Fibroblast of gingiva (primary cell): ENCODE measurements at places on chromosomes 2 and 18.

- DNase-seq, result no peak
Measured at GRCh38 chr18:69948256-69948655, 583 bp upstream of the CD226 start.

DNA sequence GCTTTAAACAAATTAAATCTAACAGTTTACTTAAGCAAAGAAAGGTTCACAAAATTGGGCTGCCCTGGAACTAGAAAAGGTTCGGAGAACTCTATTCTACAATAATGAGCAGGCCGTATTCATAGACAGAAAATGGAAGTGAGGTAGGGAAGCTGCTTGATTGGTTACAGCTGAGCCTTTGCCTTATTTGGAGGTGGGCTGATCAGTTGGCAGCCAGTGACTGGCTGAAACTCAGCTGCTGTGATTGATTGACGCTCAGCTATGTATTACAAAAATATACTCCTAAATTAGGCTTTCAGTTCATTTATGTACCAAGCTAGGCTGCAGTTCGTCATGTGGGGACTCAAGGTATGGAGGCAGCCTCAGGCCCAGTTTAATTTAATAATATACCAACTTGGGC, 42.3 kb upstream of the TTR start:
- DNase-seq, result no peak

- DNase-seq, result no peak
Measured at GRCh38 chr18:55779691-55780585, 191.9 kb upstream of the TCF4 start.

GRCh38 chr2:162925595-162925994, 87.0 kb upstream of the KCNH7 start:
- no peak for DNase-seq

GRCh38 chr2:165745916-165746315, 48.1 kb downstream of the GALNT3 start:
- peak; percentile 86 for DNase-seq

DNA sequence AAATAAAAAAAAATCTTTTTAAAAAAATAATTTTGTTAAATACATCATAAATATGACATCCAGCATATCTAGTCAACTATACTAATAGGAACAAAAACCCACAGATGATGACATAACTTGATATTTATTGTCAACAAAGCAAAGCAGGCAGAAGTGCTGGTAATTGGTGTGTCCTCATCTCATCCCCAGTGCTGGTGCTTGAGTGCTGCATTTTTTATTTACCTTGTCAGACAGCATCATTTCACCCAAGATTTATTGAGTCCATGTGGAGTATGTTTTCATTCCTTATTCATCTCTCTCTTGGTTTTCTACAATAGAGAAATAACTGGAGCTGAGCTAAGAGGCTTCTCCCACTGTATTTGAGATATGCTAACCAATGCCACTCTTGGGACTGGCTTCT, 191.6 kb upstream of the SLC14A2 start:
- no peak for DNase-seq

DNA sequence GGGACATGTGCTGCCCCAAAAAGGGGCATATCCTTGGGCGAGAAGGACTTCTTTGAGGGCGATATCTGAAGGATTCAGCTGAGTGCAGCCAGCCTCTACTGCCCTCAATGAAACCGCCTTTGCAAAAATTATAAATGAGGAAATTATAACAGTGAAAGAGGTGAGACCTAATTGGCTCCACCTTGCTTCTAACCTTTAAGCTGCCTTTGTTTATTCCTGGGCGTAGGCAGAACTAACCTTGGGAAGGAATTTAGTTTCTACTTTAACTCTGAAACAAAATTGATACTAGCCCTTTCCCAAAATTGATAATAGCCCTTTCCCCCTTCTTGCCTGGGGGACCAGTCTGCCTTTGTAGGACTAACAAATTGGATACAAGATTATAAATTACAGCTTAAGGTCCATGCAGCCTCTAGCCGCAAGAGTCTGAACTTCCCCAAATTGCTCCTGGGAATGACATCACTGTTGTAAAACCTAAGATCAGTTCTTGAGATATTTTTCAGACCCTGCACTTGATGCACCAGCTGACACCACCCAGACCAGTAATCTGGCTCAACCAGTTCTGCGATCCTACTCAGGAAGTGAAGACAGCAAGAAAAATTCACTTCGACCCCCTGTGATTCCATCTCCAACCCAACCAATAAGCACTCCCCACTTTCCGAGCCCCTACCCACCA, 36.0 kb upstream of the ASAP2 start:
- DNase-seq, result no peak

- no peak for DNase-seq
Measured at GRCh38 chr2:84972932-84973331, 2.0 kb downstream of the KCMF1 start.

DNA sequence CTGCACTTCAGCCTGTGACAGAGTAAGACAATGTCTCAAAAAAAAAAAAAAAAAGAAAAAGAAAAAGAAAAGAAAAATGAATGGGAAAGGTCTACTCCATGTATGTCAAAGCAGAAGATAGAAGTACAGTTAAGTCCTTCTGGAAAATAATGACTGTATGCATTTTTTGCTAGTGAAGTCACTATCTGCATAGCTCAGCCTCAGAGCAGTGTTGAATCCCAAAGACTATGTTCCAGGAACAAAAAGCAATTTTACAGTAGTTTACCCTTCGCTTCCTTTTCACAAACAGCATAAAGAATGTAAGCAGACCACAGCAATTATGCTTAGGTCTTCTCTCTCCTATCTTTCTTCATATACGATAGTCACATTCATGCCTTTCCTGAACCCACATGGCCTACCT, 497.4 kb downstream of the CMPK2 start:
- DNase-seq, result no peak

DNA sequence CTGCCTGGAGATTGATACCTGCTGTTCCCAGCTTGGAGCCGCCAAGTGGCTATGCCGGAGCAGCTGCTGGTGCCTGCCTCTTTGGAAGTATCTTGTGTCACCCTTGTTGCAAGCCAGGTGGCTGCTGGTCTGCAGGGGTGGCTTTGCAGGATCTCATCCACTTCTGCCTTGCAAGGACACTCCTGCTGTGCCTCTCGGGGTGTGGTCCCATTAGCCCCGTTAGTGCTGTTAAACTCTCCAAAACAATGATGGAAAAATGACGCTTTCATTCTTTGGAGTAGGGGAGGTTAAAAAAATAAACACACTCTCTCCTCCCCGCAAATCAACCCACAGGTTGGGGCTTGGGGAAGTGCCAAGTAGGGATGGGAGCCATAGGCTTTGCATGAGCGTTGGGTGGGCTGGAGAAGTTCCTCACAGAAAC, 352.8 kb downstream of the RNF144A start:
- DNase-seq, result no peak

DNA sequence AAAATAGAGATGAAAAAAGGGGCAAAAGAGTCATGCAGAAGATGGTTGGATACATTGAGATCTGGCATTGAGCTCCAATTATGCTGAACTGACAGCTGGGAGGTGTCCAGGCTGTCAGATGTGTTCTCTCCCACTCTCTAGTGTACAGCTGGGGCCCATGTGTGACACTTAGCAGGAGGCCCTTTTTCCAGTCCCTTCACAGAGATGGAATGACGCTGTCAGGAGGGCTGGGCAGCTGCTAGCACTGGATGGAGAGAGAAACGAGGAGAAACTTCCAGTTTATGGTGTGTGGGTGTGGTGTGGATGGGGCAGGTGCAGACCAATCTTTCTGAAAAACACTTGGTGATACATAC, 437.7 kb upstream of the HS6ST1 start:
- no peak for DNase-seq

- DNase-seq, result no peak
Measured at GRCh38 chr2:148876202-148876594, 1.2 kb downstream of the KIF5C start.

- DNase-seq, result no peak
Measured at GRCh38 chr2:115294999-115295398, 852.6 kb downstream of the DPP10 start.

GRCh38 chr18:58473071-58473470, 155.8 kb downstream of the ALPK2 start:
- DNase-seq, result peak; percentile 36

- no peak for DNase-seq
Measured at GRCh38 chr2:58122540-58122939, 75.9 kb downstream of the VRK2 start.

- no peak for DNase-seq
Measured at GRCh38 chr2:32342801-32343200, 14.0 kb upstream of the BIRC6 start.

DNA sequence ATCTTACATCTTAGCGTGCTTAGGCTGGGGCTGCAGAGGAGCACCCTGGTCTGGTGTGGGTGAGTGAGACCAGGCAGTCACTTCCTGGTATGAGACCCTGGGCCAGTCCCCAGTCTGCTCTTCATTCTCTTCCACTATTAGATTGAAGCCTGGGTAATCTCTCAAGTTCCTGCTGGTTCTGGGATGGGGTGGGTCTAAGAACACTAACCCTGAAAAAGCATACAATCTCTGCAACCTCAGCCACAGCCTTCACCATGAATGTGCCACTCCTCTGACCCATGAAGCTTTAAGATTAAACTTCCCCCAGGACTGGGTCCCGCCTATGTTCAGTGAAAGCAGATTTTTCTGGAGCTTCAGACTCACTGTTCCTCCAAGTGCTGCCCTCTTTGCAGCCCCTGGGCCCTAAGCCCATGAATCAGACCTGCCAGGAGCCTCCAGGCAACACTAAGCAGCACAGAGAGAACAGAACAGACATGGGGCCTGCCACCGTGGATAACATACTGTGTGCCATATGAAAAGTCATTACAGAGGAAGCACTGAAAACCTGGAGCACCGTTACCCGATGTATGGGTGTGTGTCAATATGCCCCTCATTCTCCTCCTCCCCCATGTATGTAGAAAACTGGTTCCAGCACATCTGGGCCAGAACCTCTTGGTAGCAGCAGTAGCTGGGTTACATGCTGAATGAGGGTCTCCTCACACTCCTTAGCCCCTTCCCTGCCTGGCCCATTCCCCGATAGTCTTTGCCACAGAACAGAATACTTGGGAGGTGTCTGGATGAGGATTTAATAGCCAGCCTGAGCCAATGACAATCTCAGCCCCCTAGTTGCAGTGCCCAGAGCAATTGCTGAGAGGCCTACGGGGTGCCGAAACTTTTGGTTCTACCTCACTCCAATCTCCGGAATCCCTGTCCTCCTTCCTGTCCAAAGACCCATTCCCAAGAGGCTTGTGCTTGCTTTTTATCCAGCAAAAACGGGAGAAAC, 2.7 kb upstream of the SIX2 start:
- DNase-seq, result peak; percentile 62

DNA sequence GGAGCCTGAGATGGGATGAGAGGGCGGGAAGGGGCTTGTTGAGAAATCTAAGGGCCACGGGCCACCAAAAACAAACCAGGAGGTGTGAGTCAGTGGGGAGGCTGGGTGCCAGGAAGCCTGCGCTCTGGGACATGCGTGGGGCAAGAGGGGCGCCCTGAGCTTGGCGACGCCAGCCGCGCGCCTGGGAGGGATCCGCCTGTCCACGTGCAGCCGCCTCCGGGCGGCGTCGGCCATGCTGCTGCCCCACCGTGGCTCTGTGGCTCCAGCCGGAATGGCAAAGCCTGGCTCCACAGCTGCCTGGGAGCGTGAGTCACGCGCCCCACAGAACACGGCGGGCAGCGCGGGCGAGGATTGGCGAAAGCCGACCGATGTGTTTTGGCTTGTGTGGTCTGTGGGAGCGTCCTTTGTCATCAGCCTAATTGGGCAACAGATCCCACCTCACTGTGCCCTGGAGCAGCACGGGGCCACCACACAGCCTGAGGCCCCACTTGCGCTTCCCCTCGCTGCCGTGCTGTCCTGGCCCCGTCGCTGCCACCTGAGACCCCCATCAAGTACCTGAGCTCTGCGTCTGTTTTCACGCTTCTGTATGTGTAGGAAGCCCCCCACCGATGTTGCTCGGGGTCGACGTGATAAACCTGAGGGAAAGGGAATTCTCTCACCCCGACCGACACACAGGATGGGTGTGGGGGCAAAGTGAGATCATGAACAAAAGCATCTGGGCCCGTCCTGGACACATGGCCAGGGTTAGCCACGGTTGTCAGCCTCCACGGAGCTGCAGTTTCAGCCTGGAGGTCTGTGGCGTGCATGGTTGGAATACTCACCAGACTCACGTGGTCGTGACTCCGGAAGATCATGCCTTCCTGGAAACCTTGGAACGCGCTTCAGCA, 80.5 kb downstream of the NFATC1 start:
- no peak for DNase-seq

DNA sequence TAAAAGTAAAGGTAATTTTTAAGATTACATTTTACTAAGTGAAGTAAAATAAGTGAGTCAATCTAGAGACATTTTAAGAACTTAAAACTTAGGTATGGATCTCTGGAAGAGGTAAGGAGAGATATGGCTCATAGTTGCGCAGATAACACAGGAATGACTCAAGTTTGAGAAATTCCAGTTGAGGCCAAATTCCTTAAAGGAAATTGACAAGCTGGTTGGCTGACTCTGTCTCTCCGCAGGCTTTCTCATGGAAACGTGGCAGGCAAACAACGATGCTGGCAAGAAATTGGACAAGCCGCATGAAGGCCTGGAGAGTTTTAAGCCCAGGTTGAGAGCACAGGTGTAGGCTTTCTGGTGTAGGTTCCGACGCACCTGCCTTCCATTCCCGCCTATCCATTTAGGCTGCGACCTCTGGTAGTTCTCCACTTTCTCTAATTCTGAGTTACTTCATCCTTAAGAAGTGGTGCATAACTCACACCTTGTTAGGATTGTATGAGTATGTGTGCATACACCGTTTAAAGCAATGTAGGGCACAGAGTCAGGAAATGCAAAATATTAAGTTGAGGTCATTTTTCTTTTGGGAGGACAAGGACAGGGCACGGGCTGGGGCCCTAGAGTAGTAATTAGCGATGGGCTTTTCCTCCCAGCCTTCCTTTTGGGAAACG, 589 bp upstream of the DAW1 start:
- DNase-seq, result peak; percentile 29
